ENCODE measurements at places on chromosomes 11 and 22. TPM values are rescaled to one million over a fixed set of nuclear protein-coding genes. Genes with fewer than 3 reads are reported as not detected.
A peak's percentile ranks its signal among the peaks of the same experiment; 100 is the strongest.

- DNase-seq: no peak
Observed at GRCh38 chr11:109940816-109941215, 152.4 kb upstream of the ZC3H12C start.

- DNase-seq: no peak
Observed at GRCh38 chr22:20203142-20203551, 52.3 kb upstream of the CCDC188 start.

GRCh38 chr11:932435-932834 is 6.8 kb downstream of the AP2A2 start:
- no peak for DNase-seq

DNA sequence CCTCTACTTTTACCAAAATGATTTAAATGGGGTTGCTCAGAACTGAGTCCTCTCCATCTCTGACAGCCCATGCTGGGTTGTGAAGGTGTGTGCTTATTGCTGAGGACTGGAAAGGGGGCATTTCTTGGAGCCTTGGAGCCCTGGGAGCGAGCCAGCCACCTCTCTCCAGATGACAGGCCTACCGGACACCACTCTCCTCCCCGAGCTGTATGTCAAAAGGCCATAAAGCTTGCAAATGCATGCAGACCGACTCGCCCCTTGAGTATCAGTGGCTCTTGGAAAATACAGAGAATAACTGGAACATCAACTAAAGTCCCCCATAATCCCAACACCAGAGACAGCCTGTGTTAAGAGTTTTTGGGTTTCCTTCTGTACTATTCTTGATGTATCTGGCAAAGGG is 67.9 kb upstream of the PITPNB start:
- DNase-seq: no peak

Gene KCTD14
- total RNA-seq: 0.78 TPM

Gene PGA3
- total RNA-seq: 0.31 TPM

- DNase-seq: no peak
Observed at GRCh38 chr11:9605742-9606141, 32.3 kb downstream of the WEE1 start.

DNA sequence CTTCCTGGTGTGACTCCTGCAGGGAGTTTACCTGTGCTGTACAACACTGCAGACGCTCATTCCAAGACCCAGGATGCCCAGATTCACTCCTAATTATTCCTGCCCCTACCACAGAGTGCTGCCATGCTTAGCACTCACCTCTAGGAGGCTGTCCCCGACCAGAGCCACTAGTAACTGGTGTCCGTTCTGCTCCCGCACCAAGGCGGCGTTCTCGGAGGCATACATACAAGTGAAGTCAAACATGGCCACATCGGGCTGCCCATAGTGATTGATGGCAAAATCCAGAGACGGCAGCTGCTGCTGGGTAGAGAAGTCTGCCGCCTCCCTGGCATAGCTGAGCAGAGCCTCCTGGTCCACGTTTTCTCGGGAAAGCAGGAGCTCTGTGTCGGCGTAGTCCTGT is 122.3 kb upstream of the BID start:
- DNase-seq: no peak

DNA sequence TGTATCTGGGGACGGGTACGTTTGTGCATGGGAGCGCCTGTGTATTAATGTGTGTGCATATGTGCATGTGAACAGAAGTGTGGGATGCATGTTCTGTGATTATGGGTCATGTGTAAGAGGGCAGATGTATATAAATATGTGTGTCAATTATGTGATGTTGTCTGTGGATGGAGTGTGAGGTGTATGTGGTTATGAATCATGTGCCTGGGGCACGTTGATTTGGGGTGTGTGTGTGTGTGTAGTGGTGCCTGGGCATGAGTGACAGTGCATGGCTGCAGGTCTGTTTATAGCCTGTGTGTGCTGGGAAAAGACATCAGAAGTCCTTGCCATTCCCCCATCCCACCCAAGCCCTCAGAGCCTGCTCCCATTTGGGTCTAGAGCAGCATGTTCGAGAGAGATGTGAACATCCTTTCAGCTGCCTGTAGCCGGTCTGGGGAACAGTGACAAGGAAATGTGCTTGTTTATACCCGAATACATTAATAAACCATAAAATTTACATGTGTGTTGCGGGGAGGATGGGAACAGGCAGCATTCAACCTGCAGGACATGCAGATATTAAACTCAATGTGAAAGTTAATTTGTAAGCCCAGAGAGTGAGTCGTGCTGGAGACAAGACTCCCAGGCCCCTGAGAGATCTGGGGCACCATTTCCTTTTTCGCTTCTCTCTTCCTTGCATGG is 129.0 kb downstream of the NECTIN1 start:
- DNase-seq: no peak

GRCh38 chr11:3160252-3161031 is 4.7 kb downstream of the OSBPL5 start:
- peak; percentile 86 for DNase-seq

DNA sequence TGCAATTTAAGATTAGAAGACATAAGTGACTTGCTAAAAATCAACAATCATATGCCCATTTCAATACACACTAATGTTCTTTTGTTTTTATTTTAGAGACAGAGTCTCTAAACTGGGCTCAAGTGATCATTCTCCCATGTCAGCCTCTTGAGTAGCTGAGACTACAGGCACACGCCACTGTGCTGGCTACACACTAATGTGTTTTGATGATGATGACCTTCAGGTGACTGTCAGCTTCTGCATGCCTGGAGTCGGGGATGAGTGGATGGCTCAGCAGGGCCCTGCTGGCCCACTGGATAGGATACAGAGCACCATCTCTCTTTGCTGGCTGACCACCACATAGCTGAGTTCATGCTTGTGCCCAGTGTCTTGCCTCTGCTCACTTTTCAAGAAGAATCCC is 27.0 kb upstream of the POU2AF1 start:
- DNase-seq: no peak

Gene KRTAP5-10
- not detected for total RNA-seq

DNA sequence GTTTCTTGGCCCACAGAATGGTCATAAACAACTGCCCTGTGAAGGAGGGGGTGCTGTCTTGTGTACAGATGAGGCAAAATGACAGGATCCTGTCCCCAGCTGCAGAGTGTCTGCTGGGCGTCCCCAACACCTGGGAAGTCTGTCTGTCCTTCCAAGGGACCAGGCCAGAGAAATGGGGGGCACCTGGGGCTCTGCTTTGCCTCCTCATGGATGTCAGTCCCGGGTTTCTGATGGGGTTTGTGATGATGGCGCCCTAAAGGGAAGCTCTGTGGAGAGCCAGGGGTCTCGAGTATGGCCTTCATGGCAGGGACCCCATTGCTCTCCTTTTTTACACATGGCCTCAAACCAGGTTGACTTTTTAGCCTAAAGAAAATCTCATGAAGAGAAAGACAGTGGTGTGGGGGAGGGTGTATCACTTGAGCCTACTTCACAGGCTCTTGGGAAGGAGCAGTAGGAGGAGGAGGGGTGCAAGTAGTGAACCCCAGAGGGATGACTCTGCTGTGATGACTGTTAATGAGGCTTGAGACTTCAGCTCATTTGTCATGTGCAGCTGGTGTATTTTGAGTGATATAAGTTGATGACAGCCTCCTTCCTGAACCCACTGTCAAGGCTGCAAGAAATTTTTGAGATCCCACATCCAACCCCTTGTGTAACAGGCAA is 40.6 kb upstream of the TUB start:
- DNase-seq: no peak

DNA sequence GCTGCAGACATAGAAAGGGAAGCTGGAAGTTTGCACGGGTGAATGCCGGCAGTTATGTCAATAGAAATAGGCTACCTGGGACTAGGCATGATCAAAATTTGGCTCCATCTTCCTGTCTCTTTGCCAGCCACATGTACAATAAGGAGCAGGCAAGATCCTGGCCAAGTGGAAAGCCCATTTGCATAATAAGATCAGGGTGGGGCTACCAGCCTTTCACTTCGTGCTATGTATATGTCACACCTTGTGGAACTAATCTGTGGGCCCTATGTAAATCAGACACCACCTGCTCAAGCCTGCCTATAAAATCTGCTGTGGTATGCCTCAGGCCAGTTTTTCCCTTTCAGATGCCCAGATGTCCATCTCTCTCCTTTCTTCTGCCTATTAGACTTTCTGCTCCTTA is 79.3 kb upstream of the DRD2 start:
- DNase-seq: no peak

DNA sequence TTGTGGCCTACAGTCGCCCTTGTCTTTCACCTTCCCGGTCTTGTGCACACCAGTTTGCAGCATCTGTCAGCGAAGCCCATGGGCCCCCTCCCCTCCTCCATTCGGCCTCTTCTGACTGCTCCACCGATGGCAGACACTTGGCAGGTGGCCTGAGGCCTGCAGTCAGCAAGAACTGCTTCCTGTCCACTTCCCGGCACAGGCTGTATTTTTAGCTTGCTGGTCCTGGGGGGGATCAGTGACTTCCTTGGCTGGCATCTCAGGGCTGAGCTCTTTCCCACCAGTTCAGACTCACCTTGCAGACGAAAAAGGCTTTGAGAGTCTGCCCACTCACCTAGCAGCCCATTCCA is 106.4 kb downstream of the SYN3 start:
- DNase-seq: no peak

Gene CAT
- 63.3 TPM for total RNA-seq

Gene RAG2
- not detected for total RNA-seq

- no peak for DNase-seq
Observed at GRCh38 chr22:45648301-45649117, 23.1 kb upstream of the ATXN10 start.

Gene CBL
- 12.0 TPM for total RNA-seq

- no peak for DNase-seq
Observed at GRCh38 chr11:68776442-68777235, 25.3 kb upstream of the TESMIN start.

DNA sequence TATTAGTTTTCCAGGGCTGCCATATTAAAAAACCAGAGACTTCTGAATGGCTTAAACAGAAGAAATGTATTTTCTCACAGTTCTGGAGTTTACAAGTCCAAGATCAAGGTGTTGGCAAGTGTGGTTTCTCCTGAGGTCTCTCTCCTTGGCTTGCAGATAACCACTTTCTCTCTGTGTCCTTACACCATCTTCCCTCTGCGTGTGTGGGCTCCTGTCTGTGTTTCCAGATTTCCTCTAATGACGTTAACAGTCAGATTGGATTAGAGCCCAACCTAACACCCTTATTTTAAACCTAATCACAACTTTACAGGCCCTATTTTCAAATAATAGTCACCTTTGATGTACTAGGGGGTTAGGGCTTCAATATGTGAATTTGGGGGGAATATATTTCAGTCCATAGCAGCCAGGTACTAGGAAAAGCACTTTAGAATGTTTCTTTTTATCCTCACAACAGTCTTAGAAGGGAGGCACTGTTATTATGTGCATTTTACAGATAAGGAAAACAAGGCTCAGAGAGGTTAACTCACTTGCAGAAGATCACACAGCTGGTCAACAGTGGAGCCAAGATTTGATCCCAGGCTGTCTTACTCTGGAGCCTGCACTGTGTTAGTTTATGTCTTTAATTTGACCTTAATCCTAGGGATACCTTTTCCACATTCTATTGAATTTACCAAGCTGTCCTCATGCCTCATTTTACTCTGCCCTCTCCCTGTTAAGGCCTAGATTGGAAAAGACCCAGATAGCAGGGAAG is 116.4 kb upstream of the CRYBB3 start:
- DNase-seq: no peak

Gene KDM4E
- total RNA-seq: not detected

DNA sequence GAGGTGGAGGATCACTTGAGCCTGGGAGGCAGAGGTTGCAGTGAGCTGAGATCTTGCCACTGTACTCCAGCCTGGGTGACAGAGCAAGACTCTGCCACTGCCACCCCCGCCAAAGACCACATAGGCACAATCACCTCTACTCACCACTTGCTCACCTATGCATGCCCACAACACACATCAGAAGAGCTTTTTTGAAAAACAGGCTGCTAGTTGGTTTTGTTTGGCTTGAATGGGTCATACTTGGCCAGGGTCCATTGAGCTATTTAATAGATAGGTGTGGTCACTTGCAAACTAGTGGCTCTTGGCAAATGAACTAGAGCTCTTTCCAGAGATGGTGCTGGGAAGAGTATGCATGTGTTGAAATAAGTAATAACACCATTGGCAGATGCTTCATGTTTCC is 80.1 kb downstream of the EMSY start:
- DNase-seq: no peak

Gene KCNJ5
- 1.6 TPM for total RNA-seq

DNA sequence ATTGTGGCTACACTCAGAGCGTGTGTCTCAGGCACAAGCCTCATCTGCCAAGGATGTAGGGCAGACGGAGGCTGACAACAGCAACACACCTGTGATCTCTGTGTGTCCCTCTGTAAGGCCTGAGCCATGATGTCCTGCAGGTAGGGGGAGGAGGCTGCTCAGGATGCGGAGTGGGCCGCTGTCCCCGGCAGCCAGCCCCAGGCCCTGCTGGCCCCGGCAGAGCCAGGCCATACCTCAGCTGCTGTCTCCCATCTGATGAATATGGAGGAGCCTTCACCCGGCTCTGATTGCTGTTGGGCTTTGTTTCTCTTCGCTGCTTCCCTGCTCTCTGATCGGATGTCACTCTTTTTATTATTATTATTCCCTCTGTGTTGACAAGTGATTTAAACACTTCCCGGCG is 83.6 kb upstream of the NCAM1 start:
- DNase-seq: no peak

DNA sequence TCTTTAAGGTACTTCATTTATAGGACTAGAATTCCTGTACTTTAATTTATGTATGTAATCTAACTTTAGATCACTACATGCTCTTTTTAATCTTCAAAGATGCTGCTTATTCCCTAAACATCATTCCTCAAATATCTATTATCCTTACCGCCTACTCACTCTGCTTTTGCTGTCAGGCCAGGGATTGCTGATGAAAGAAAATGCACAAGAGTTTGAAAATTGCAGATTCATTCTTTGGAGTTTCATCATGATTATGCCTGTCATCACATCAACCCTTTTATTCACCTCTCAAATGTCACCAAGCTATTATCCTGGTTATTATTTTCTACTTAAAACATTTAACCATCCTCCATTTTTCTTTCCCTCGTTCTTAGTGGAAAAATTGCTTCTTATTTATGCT is 802.7 kb downstream of the METTL15 start:
- no peak for DNase-seq

DNA sequence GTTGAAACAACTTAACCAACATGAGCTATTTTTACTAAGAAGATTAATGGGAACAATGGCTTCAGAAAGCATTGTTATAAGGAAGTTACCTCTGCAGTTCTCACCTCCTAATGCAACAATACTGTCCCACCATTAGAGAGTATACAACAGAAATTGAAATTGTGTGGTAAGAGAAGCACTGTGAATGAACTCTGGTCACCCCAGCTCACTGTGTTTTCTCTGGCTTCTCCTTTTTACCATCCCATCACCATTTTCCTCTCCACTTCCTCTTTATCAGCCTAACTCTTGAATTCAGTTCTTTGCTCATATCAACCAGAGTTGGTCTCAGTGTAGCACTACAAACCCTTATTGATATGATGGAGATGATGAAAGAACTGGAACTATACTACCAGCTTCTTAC is 138.0 kb upstream of the POU2AF2 start:
- no peak for DNase-seq

Gene P2RX3
- total RNA-seq: not detected

- DNase-seq: no peak
Observed at GRCh38 chr22:29912605-29913398, 29.8 kb downstream of the MTMR3 start.
